ENCODE measurements at places on chromosomes 6 and 20.

DNA sequence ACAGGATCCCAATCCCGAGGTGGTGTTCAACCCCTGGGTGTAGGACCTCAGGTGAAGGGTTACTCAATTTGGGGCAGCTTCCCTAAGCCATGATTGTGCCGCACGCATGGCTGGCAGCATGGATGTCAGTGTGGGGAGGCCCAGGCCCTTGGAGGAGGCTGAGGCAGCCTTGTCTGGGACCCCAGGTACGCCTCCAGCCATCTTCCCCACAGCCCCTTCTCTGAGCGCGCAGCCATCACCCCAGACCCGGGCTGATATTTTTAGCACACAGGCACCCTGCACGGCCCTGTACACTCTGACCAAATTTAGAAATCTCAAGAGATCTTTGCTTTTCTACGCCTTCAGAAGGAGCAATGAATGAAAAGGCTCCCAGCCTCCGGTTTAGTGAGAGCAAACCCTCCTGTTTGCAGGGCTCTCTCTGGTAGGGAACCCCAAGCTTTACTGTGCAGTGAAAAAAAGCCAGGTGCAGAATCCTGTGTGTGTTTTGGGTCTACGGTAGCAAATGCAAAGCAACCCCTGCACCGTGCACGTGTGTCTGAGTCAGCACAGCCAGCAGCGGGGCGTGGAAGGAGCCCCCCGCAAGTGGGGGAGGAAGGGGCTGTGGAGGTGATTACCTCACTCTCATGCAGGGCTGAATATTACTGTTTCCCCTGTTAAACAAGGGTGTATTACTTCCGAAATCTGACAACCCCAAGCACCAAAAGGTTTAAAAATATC lies 44.3 kb downstream of the CTCFL start:
- no peak for DNase-seq

- no peak for DNase-seq
Observed at GRCh38 chr6:100167585-100167984, 173.6 kb upstream of the MCHR2 start.

DNA sequence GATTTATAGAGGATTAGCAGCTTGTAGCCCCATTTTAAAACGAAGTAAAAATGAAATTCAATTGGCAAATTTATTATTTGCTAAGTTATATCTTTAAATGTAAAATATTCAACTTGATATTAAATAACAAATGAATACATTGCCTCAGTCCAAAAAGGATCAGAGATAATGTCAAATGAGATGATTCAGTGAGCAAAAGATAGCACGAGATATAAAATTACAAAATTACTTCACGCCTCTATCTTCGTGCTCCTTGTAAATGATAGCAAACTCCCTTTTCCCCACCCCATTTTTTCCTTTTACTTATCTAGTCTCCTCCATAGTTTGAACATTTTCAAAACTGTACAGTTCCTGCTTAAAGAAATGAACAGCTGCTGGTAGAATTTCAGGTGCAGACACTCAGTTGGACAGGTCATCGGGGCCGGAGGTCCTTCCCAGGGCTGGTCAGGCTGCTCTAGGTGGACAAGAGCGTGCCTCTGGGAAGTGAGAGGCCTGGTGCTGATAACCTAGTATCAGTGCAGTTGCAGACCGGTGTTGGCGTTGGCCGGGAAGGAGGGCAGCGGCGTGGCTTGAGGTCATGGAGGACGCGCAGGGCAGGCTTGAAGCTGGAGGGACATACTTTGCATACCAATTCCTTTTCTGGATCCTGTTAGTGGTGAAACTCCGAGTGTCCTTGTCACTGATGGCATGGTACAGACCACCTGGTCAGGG lies 83.9 kb downstream of the CDC5L start:
- DNase-seq: no peak

DNA sequence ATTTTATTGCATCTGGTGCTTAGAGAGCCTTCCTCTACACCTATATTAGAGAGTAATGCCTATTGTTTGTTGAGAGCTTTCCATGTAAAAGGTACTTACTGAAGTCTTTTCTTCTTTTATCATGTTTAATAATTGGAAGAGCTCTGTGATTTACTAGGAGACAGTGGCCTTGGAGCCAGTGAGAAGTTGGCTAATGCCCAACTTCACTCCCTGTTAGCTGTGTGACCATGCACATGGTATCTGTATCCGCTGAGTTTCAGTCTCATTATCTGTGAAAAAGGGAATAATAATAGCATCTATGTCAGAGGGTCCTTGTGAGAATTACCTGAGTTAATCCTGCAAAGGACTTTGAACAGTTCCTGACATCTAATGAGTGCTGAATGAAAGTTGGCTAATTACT lies 105.0 kb downstream of the CD109 start:
- peak; percentile 35 for DNase-seq

- DNase-seq: no peak
Observed at GRCh38 chr20:13341737-13342393, 120.8 kb downstream of the ISM1 start.

DNA sequence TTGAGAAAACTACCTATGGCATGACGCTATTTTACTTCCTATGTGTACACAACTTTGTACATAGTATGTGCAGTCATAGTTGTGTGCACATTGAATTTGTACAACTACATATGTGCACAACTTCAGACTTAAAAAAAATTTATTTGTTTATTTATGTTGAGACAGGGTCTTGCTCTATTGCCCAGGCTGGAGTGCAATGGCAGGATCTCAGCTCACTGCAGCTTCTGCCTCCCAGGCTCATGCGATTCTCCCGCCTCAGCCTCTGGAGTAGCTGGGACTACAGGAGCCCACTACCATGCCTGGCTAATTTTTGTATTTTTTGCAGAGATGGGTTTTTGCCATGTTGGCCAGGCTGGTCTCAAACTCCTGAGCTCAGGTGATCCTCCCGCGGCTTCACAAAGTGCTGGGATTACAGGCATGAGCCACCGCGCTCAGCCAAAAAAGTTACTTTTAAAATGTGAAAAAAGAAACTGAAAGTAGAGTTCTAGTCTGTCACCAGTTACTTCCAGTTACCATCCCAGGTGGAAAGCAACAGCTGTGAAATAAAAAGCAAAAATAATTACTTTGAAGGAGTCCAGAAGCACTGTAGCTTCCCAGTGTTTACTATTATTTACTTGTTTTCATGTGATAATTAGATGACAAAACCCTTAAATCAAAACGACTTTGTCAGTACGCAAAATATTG lies 1.7 kb upstream of the ZKSCAN8 start:
- no peak for DNase-seq
